ENCODE measurements at places on chromosomes 13 and 19.

DNA sequence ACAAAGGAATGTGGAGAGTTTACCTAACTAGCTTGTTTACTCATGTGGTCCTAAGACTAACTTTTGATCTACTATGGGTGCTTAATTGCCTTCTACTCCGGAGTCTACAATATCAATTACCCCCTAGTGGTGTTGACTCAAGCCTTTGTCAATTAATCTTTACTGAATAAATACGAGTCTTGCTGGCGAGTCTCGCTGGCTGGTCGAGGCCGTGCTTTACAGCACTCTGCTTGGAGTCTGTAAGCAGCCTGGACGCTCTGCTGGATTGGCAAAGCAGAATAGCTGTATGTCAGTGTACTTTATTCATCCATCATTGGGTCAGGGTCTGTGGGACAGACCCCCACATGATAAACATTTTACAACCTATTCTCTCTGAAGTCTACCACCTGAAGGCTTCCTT is 9.9 kb upstream of the SPART start:
- DNase-seq: no peak

- no peak for DNase-seq
These were observed 67.9 kb downstream of the PCCA start for GRCh38 chr13:100156788-100157187.

- peak; percentile 71 for DNase-seq
These were observed 13.1 kb downstream of the EPS8L1 start for GRCh38 chr19:55088543-55089341.

GRCh38 chr19:48149430-48149829 is 20.7 kb downstream of the LIG1 start:
- DNase-seq: no peak

- DNase-seq: no peak
These were observed 25.8 kb downstream of the PRKD2 start for GRCh38 chr19:46691104-46691503.

GRCh38 chr13:97979051-97979450 is 25.6 kb downstream of the IPO5 start:
- DNase-seq: no peak

DNA sequence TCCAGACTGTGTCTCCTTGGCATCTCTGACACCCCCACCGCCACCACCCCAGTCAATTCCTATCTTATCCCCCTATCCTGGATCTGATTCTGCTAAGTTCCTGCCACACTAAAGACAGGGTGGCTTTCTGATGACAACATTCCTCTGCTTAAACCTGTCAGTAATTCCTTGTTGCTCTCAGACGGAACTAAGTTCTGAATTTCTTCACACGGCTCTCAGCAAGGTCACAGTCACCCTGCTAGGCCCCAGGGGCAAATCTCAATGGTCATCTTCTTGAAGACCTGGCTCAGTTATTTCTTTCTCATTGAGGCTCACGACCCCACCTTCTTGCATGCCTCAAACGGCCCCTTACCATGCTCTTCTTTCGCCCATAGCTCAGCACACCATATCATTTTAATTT is 7.6 kb downstream of the ALOX5AP start:
- no peak for DNase-seq

- no peak for DNase-seq
These were observed 133.7 kb downstream of the RAP2A start for GRCh38 chr13:97567510-97568243.

- DNase-seq: no peak
These were observed 927 bp upstream of the TSHZ3 start for GRCh38 chr19:31350033-31350692.

GRCh38 chr19:16425993-16426392 is 45.8 kb downstream of the EPS15L1 start:
- DNase-seq: no peak

- DNase-seq: no peak
These were observed 97.9 kb upstream of the SLC7A1 start for GRCh38 chr13:29693275-29693945.

GRCh38 chr19:29881386-29881785 is 60.7 kb upstream of the URI1 start:
- DNase-seq: no peak

DNA sequence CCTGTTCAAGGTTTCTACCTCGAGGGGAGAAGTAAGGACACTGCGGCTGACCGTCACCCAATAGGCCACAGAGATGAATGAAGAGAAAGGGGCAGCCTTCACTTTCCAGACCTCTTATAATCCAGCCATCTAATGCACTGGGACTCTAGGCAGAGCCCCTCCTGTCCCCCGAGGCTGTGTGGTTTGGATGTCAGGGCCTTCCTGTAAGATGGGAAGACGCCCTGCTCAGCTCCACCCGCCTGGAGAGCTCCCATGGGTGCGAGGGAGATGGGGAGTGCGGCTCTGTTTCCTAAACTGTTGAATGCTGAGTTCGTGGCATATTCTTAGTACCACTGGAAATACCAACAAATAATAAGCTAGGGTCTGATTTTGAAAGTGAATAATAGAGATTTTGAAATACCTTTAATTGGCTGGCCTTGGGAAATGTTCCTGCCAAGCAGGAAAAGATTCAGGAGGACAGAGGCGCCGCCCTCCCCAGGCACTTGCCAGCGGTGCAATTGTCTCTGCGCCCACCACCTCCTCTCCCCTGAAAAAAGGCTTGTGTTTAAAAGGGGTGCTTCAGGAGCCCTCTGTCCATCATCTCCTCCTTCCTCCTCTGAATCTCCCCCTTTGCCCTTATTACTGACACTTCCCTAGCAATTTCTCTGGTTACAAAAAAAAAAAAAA is 85.4 kb upstream of the GPR183 start:
- no peak for DNase-seq

DNA sequence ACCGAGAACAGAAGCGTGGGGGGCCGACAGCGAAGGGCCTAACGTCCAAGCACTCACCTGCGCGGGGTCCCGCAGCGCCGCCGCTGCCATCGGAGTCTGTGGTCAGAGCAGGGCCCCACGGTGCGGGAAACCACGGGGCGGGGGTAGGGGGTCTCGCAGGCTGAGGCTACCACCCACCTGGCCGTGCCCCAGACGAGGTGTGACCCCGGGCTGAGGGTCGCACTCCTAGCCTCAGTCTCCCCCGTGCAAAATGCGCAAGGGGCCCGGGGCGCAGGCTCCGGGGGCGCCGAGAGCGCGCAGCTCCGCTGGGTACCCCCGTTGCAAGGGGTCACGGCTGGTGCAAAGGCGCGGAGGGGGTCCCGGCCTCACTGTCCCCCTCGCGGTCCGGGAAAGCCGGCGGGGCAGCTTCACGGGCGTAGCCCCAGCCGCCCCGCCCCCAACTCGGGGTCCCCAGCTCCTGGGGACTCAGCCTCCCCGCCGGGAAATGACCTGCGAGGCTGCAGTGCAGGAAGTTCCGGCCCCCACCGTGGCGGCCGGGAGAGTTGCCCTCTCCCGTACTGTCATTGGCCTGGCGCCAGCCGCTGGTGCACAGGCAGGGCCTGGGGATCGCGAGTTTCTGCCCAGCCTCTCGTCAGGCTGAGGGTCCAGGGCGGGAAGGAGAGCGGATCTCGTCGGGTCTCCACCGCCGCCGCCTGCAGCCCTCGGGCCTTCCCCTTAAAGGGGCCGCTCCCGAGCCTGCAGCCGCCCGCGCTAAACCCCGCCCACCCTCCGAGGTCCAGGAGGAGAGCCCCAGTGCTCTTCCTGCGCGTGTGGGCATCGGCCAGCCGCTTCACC is at the start of gene ZNF792:
Gene ZNF792, minus strand, starts transcription at position 657 of the 834 bp plus-strand sequence. Its CDS starts 567 bp downstream, at position 90.
- peak; percentile 39 for DNase-seq

GRCh38 chr13:32629313-32629712 is 43.1 kb downstream of the PDS5B start:
- DNase-seq: no peak

DNA sequence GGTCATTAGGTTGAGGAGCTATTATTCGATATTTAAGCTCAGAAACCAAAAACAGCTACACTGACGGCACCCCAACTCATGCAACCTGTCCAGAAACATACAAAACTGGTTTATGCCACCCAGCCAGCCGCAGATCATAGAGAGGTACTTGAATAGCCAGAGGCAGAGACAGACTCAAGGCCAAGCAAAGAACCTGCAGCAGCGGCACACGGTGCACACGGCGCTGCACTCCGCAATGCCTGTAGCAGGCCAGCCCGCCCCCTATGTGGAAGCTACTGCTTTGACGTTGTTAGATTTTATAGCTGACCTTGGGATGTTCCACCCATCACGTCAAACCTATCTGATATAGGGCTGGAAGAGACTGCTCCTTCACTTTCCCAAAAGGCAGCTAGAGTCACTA is 11.9 kb upstream of the DHRS12 start:
- no peak for DNase-seq

DNA sequence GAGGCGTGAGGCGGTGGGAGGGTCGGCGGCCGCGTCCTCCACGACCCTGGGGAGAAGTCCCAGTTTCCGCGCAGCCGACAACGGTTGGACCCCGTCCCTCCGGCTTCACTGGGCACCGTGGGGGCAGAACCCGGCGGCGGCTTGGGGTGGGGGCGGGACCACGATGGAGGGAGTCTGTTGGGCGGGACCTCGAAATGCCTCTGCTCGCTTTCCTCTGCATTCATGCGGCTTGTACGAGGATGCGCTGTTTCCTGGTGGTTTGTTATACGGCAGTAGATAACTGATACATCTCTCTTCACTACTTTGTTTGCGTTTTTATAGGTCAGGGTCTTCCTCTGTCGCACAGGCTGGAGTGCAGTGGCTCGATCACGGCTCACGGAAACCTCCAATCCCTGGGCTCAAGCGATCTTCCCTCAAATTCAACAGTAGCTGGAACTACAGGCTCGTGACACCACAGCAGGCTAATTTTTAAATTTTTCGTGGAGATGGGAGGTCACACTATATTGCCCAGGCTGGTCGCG is 24.6 kb upstream of the ZNF846 start:
- DNase-seq: peak; percentile 80

DNA sequence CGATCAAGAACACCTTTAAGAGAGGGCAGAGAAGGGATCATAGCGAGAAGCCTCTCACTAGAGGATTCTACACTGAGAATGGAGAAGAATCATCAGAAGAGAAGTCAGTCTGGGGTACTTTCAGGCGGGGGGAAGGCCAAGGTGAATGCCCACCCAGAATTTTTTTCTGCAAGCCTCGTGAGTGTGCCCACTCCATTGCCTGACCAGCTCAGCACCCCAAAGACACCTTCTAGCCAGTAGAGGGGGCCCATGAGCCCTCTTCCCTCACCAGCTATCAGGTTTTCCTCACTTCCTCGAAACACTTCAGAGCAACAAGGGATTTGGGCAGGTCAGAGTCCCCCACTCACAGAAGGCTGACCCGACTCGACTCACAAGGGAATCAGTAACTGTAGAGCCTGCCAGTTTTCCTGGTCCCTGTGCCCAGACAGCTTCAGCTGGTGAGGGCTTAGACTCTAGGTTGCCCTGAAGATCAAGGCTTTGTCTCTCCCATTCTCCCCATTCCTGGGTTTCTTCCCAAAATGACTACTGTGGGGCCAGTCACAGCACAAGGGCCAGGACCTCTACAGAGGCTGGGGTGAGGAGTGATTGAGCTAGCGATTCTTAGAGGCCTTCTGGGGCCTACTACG is 18.4 kb downstream of the NLRP13 start:
- DNase-seq: no peak

DNA sequence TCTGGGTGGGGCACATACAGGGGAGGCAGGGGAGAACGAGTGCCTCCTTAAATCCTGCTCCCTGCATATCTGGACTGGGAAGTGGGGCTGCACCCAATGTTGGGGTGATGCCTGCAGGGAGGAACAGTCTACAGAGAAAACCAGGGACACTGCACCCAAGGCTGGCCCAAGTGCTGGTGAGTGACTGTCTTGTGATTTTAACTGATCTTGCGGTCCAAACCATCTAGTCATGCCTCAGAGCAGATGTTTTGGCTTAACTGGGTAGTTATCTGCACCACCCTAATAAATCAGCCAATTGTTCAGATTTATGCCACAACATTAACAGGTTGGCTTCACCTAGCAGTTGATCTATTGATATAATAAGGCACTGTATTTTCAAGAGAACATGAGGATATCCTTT is 219.2 kb upstream of the IRS2 start:
- DNase-seq: no peak

DNA sequence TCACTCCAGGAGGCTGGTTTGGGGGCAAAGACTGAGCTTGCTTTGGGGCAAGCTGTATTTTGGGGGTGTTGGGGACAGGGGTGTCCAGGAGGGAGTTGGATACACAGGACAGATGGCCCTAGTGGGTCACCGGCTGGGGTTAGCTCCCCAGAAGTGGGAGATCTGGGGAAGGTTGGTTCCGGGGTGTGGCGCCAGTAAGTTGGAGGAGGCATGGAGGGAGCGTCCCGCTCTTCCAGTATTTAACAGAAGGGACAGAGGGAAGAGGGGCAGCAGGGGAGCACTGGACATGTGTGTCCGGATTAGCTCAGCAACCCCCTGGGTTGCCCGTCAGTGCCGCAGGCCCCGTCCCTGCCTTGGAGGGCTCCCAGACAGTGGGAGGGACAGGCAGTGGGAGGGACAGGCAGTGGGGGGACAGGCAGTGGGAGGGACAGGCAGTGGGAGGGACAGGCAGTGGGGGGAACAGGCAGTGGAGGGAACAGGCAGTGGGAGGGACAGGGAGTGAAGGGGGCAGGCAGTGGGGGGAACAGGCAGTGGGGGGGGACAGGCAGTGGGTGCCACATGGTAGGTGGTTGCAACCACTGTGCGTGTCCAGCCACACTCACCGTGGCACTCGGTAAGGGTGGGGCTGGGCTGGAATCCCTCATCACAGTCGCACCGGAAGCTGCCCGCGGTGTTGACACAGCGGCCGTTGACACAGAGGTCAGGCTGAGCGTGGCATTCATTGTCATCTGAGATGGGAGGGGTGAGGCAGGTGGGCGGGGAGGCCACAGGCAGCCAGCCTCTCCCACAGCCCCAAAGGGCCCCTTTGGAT is 33.2 kb downstream of the CCL25 start:
- no peak for DNase-seq

- DNase-seq: no peak
These were observed 4.2 kb upstream of the CILP2 start for GRCh38 chr19:19533841-19534240.

DNA sequence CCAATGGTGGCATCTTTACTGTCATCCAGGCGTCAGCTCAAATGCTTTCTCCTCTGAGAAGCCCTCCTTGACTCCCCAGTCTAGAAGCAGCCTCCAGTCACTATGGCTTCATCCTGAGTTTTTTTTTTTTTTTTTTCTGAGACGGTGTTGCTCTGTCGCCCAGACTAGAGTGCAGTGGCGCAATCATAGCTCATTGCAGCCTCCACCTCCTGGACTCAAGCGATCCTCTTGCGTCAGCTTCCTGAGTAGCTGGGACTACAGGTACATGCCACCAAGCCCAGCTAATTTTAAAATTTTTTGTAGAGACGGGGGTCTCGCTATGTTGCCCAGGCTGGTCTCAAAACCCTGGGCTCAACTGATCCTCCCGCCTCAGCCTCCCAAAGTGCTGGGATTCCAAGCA is 4.2 kb downstream of the NRTN start:
- no peak for DNase-seq

DNA sequence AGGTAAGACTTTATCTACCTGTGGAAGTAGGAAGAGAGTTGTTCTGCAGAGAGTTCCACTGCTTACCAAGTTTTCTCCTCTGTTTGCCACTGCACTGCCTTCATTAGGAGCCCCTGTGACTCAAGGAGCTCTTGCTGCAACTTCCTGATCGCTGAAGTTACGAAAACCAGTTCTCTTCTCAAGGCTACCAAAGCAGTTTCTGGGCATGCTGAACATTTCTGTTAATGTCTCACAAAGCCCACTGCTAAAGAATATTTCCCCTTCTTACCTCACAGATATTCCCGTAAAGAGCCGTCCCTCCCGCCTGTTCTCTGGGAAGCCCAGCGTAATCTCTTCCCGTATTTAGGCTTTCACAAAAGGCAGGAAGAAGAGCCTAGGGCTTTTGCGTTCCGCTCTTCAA is 82.6 kb upstream of the OXGR1 start:
- DNase-seq: no peak
